CD4-positive, alpha-beta T cell (primary cell): ENCODE measurements at places on chromosomes 1 and 21. TPM values are rescaled to one million over a fixed set of nuclear protein-coding genes. Genes with fewer than 3 reads are reported as not detected.

The NPHP4 gene
- 7.7 TPM for total RNA-seq

The PAX7 gene
- total RNA-seq, result not detected

The CA6 gene
- not detected for total RNA-seq

DNA sequence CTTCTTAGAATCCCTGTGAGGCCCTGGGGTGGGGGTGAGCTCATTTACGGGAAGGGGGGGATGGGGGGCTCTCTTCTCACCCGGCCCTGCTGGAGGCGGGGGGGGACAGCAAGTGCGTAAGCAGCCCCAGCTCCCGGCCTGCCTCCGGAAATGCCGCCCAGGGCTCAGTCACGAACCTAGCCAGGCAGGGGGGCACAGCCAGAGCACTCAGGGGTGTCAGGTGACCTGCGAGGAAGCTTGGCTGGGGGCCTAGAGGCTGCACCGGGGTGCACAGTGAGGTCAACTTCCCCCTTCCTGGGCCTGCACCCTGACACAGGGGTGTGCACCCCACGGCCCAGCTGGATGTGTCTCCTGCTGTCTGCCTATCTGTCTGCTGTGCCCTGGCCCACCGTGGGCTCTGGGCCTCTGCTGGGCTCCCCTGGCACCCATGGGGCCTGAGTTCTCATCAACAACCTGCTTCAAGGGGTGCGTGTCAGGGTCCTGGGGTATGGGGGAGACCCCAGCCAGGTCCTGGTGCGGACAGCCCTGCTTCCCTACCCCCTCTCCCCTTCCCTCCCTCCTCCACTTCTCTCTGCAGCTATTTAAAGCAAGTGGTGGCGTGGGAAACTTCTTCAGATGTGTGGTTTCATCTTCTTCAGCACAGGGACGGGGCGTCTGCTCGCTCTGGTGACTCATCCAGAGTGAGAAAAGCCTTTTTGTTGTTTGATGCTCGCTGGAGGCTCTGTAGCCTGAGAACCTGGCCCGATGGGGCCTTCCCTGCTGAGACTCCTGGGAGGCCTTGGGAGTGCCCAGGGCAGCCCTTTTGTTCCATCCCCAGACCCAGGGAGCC, 92.5 kb upstream of the RUNX3 start:
- peak; percentile 88 for DNase-seq

DNA sequence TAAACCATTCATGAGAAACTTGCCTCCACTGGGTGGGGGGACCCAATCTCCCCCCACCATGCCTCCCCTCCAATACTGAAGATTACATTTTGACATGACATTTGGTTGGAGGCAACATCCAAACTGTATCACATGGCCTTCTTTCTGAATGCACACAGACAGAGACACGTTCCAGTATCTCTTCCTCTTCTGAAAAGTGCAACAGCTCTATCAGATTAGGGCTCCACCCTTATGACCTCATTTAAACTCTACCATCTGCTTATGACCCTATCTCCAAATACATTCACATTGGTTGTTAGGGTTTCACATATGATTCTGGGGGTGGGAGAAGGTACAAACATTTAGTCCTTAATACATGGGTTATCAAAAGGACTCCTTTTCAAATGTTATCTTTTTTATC, 481.8 kb upstream of the NFIA start:
- DNase-seq, result no peak

GRCh38 chr1:20137055-20137454, 2.1 kb upstream of the PLA2G2F start:
- DNase-seq, result no peak

GRCh38 chr1:232586679-232587078, 43.3 kb downstream of the SIPA1L2 start:
- no peak for DNase-seq

GRCh38 chr1:27388337-27389005, 4.0 kb upstream of the GPR3 start:
- DNase-seq, result peak; percentile 78
